ENCODE measurements at places on chromosomes 3 and 15. TPM values are rescaled to one million over a fixed set of nuclear protein-coding genes. Genes with fewer than 3 reads are reported as not detected.

- DNase-seq: no peak
Observed at GRCh38 chr3:159861369-159861987, 127.2 kb upstream of the IL12A start.

The PIERCE2 gene
- polyA plus RNA-seq: 0.75 TPM

- no peak for DNase-seq
Observed at GRCh38 chr15:45641374-45641781, 6.5 kb downstream of the SQOR start.

The PPP1R14D gene
- polyA plus RNA-seq: not detected

- no peak for DNase-seq
Observed at GRCh38 chr3:149415484-149415883, 38.0 kb upstream of the TM4SF1 start.

DNA sequence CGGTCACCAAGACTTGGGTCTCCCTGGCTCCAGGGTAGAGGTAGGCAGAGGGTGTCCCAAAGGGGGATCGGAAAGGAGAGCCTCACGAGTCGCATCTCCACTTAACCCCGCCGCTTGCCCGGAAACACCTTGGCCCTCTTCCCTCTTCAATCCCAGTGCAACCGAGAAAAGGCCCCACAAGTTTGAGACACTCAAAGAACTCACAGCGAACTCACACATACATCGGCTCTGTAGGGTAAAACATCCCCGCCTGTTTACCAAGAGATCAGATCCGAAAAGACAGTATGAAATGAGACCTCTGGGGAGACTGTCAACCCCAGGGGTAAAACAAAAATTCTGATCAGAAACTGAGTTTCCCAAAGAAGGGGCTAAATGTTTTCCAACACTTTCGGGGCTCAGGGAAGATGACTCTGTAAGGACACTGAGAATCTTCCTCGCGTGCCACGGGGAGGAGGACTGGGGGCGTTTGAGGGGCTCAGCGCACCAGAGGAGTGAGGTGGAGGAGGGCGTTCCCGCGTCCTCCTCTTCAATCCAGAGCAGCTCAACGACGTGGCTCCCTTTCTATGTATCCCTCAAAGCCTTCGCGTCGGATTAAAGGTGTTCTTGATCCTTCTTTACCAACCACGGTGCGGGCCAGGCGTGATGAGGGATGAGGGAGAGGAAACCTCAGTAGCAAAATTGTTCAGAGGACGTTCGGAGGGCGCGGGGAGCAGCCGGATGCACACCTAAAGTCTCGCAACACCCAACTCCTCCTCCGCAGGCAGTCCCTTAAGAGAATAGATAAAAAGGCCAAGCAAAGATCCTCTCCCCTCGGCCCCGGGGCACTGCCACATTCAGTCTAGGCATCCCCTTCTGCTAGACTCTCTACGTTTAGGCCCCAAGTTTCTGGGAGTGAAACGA is 3.7 kb downstream of the WNT5A start:
- DNase-seq: no peak

DNA sequence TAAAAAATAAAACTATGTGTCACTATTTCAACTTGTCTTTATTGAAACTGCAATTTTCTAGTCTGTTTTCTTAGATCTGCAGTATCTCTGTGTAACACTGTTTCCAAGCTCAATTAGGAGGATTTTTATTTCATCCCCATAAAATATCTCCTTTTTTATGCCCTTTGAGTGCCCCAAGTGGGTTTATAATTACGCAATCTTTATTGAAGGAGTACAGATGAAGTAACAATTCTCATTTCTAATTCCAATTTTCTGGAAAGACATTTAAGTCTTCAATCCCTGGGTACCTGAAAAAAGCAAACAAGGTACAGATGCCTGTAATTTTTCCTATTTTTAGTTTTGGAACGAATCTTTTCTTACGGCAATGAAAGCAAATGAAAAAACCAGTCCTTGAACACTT is 61.3 kb downstream of the CYP19A1 start:
- DNase-seq: no peak

GRCh38 chr15:98177966-98178592 is 217.6 kb downstream of the ARRDC4 start:
- peak; percentile 25 for DNase-seq

The ITIH1 gene
- polyA plus RNA-seq: not detected

- no peak for DNase-seq
Observed at GRCh38 chr3:134749802-134750553, 45.1 kb upstream of the EPHB1 start.

The GOLGA8G gene
- polyA plus RNA-seq: not detected

DNA sequence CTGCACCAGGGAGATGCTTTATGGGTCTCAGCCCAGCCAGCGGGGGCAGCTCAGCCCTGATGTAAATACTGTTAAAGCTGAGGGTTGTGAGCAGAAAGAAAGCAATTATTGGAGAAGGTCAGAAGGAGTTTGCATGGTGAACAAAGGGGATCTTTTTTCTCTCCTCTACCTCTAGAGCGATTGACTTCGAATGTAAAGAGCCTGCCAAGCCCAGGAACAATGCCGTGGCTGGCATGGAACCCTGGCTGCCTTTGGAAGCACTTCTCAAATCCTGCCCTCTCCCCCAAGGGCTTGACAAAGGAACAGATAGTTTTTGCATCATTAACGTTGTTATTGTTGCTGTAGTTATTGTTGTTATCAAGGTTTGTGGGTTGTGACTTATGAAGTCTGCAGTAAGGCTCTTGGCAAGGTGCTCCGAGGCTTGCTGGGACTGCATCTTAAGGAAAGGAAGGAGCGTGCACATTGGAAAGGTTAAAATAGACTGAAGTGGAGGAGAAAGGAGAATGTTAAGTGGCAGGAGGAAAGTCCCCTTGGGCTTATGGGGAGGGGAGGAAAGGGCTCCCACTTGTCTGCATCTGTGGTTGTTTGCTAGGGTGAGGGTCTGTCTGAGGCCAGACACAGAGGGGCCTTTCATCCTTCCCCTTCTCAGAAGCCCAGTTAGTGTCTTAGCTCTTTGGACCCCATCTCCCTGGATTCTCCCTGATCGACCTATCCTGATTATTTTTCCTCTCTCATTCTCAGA is 16.7 kb downstream of the PDIA5 start:
- no peak for DNase-seq

GRCh38 chr3:151356794-151357462 is 27.6 kb upstream of the P2RY13 start:
- DNase-seq: no peak

The TMCO5A gene
- polyA plus RNA-seq: not detected

The PROS1 gene
- polyA plus RNA-seq: not detected

DNA sequence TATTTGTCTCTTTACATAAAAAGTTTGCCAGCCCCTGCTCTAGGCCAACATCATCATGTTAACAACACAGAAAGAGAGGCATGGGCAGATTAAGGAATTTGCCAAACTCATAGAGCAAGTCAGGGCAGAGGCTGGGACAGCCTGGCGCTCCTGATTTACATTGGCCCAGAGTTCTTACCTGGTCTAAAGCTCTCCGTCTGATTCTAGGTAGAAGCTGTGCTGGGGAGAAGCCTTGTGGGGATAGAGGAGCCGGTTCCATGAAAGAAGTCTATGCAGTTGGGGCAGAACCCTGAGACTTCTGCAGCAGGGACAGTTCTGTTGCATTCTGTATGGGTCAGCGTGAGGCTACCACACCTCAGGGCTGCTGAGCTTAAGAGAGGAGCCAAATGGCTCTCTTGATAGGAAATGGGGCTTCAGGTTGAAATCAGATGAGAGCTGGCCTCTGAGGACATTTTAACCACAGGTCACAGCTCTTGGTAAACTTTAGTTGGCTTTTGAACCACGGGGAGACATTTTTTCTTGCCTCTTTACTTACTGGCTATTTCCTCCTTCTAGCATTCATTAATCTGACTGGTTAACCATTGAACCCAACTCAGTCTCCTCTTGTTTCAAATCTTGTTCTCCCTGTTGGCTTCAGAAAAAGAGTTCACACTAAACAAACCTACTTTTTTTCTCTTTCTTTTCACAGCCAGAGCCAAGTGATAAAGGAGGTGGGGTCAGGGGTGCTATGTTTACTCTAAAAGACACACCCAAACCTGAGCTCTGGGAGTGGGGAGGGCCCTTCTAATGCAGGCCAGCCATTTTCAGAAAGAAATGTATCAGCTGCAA is 250.7 kb downstream of the OPA1 start:
- no peak for DNase-seq

The C3orf70 gene
- polyA plus RNA-seq: not detected

GRCh38 chr3:88362428-88362827 is 212.7 kb downstream of the C3orf38 start:
- no peak for DNase-seq

The RGMA gene
- not detected for polyA plus RNA-seq

GRCh38 chr15:78808550-78808949 is 2.7 kb downstream of the ADAMTS7 start:
- no peak for DNase-seq

GRCh38 chr3:113461488-113461887 is 20.2 kb upstream of the CFAP44 start:
- DNase-seq: no peak

The LTK gene
- polyA plus RNA-seq: 1.9 TPM

The SEMA3G gene
- 0.29 TPM for polyA plus RNA-seq

The TMC3 gene
- 0.05 TPM for polyA plus RNA-seq
